ENCODE measurements at places on chromosomes 16 and 17. TPM values are rescaled to one million over a fixed set of nuclear protein-coding genes. Genes with fewer than 3 reads are reported as not detected.

- no peak for DNase-seq
Observed at GRCh38 chr16:74825016-74825415, 50.4 kb upstream of the FA2H start.

- no peak for DNase-seq
Observed at GRCh38 chr16:5058476-5058875, 7.3 kb downstream of the C16orf89 start.

The IGFBP4 gene
- 83.9 TPM for total RNA-seq

DNA sequence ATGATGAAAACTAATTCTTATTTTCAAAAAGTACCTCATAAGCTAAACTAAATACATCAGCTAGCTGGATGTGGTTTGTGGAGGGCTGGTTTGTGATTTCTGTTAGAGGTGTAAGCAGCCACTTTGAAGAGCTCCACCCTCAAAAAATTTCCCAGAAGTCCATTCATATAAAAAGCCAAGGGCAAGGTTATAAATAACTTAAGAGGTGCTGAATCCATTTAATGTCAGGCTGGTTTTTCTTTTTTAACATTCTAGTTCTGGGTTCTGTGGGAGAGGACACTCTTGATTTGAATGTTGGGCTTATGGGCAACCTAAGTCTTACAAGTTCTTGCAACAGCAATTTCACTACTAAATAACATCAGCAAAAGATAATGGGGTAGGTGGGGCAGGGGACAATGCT lies 3.4 kb upstream of the WIPI1 start:
- DNase-seq, result peak; percentile 43

DNA sequence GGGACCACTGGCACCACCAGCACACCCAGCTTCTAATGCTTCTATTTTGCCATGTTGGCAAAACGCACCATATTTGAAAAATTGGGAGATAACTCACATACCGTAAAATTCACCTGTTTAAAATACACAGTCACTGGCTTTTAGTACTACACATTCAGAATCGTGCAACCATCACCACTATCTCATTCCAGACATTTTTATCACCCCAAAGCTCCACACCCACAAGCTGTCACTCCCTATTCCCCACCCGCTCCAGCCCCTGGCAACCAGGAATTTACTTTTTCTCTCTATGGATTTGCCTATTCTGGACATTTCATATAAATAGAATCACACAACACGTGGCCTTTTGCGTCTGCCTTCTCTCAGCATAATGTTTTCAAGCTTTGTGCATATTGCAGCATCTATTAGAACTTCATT lies 25.0 kb downstream of the PPL start:
- DNase-seq, result no peak
